ENCODE measurements at places on chromosomes 4 and X.

DNA sequence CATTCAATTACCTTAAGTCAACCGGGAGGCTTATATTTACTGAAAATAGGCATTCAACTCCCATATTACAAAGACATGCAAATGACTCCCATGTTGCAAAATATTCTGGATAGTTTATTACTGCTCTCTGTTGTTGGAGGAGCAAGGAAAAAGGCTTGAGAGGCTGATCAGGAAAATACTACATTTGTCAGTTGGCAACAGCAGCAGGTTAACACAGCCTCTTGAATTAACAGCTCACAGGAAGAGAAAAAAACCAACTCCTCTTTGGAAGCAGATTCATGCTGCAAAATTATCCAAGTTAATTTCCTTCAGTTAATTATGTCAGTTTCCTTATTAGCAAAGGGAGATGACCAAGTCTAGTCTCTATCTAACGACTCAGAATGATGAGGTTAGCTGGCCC, 238.9 kb downstream of the MAML3 start:
- no peak for DNase-seq

GRCh38 chr4:98706200-98706813, 47.9 kb upstream of the TSPAN5 start:
- DNase-seq, result no peak

- DNase-seq, result no peak
Measured at GRCh38 chrX:14718403-14718802, 154.5 kb downstream of the FANCB start.

GRCh38 chr4:18389115-18389514, 367.6 kb upstream of the LCORL start:
- no peak for DNase-seq
